HCEC 1CT (cell line): ENCODE measurements at places on chromosomes 7 and 10.

DNA sequence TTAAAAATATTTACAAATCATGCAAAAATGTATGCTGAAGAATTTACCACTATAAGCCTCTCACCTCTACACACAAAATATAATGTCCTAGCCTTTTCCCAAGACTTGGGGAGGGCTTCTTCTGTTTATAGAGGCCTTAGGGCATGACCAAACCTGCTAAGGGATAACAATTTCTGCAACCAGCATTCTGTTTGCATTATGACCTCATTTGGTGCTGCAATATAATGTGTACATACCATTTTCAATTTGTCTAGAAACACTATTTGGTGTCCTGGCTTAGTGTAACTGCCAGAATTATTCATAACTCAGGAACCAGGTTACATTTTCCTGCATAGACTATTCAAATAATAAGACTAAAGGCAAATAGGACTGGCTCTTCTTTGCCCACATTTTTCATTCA, 446.6 kb upstream of the SORCS1 start:
- DNase-seq = no peak

DNA sequence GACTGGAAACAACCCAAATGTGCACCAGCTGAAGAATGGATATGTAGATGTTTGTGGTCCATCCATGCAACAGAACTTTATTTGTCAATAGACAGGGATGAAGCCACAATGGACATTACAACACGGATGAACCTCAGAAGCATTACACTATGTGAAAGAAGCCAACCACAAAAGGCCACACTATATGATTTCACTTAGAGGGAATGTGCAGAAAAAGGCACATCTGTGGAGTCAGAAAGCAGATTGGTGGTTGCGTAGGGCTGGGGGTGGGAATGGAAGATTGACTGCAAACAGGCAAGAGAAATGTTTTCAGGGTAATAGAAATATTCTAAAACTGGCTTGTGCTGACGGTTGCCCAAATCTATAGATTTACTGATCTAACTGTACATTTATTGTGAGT, 34.3 kb upstream of the WASHC2A start:
- DNase-seq = peak; percentile 47

GRCh38 chr10:113025487-113025886, 75.4 kb downstream of the TCF7L2 start:
- no peak for DNase-seq

DNA sequence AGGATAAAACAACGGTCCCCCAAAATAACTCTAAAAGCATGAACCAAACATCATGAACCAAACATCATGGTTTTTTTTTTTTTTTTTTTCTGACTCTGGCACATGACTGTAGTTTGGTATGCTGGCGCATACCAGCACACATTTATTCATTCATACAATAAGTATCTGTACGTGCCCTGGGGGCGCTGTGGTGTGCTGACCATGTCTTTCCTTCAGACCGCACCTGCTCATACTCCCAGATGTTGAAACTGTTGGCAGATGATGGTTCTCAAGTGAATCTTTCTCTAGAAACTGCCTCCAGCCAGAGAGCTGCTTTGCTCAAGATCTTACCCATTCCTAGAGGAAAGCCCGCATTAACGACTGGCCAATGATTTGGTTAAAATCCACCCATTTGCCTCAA, 114.7 kb upstream of the ANKRD30A start:
- no peak for DNase-seq

- peak; percentile 78 for DNase-seq
Observed at GRCh38 chr10:122301055-122301810, 30.1 kb downstream of the BTBD16 start.

GRCh38 chr7:70706204-70706603, 425.7 kb upstream of the GALNT17 start:
- DNase-seq = no peak

GRCh38 chr7:137469858-137470257, 126.3 kb upstream of the PTN start:
- no peak for DNase-seq

DNA sequence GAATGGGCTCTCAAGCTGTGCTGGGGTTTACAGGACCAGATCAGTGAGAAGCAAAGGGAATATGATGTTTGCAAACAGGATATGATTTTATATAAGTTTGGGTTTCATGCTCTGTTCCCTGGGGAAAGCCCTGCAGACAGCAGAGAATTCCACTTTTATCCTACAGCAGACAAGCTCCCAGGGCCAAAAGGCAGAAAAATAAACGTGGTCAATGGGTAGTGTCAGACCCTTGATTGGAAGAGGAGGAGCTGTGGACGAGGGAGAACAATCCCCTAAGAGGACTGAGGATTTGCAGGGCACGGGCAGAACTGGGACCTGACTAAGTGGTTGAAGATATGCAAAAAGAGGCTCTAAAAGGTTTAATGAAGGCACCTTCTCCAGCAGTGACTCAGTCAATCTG, 275.3 kb downstream of the HDAC9 start:
- no peak for DNase-seq

- DNase-seq = no peak
Observed at GRCh38 chr7:359766-360361, 69.9 kb downstream of the FOXL3 start.

DNA sequence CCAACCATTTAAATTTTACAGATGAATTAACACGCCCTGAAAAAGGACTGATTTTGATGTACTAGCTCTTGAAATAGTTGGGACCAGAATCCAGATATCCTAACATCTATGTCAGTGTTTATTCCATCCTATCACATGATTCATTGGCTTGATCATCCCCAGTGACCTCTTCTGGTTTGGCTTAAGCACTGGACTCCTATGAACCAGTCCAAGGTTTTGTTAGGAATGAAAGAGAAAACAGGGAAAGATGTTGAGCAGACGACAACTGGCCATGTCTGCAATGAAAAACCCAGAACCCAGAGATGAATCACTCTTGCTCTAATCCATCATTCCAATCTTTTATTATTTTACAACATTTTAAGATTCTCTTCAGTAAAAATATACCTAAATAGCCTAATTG, 1080.9 kb downstream of the SORCS1 start:
- DNase-seq = no peak

DNA sequence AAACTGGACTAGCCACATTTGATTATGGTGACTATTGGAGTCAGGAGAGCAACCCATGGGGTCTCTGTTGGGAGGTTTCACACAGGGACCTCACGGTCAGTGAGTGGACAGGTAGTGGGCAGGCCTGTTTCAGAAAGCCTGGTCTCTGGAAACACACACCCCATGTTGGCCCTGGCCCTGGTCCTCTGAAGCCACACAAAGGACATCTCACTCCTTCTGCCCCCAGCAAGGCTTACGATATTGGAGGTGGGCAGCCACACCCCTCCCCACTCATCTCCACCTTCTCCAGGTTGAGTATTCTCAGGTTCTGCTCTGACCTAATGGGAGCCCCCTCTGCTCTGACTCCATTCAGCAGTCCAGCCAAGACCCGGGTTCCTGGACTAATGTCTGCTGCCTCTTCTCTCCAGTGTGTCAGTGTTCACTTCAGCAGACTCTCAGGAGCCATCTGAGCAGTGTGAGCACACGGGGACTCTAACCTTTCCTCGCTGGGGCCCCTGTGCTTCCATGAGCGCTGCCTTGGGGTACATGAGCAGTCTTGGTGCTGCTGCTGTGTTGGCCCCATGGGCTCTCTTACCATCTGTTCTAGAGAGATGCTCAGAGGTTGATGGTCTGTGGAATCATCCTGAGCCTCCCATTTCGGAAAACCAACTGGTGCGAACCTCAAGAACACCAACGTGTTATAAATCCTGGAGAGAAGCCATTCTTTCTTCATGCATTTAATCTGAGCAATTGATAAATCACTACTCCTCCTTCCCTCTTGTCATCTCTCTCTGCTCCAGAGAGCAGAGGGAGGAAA, 748.6 kb downstream of the GRID1 start:
- DNase-seq = no peak

DNA sequence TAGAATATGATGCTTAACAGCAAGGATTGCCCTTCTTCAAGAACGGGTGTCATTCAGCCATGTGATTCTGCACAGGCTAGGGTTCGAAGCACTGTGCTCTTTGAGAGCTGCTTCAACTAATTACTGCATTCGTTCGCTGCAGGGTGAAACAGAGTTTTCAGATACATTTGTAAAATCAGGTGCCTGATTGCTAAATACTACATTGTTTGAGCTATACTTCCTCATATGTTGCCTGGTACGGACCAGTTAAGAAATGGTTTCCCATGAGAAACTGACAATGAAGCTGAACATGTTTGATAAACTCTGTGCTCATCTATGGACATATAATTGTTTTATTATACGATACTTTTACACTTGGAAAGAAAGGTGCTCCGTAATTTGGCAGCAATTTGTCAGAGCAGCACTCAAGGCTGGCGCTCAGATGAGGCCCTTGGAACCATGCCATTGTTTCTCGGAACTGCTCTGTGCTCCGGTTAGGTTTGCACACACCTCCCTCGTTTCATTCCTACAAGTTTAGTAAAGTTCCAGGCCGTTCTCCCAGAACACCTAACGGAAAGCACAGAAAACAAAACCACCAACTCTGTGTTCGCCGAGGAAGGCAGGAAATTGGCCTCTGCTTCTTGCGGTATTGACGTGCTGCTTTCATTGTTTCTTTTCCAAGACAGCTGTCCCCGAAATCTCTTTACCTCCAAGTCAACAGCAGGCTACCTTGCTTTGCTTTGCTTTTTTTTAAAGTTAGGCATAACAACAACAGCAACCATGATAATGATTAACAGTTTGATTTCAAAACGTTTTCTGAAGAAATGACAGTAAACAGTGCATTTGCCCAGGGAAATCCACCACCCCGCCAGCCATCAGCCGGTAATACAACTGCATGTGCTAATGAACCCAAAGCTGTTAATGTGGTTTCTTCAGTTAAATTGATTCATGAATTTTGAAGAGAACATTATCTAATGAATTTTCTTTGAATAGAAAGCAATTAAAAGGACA, 206.9 kb downstream of the EBF3 start:
- no peak for DNase-seq
